Stimulated activated CD8-positive, alpha-beta memory T cell treated with anti-CD3 and anti-CD28 coated beads, Interleukin-15, amount 100 ng/mL, for 4 hours (primary cell): ENCODE measurements at places on chromosomes 1 and 21.

- DNase-seq = peak; percentile 72
These were observed 78.6 kb downstream of the KCNN3 start for GRCh38 chr1:154791292-154792166.

DNA sequence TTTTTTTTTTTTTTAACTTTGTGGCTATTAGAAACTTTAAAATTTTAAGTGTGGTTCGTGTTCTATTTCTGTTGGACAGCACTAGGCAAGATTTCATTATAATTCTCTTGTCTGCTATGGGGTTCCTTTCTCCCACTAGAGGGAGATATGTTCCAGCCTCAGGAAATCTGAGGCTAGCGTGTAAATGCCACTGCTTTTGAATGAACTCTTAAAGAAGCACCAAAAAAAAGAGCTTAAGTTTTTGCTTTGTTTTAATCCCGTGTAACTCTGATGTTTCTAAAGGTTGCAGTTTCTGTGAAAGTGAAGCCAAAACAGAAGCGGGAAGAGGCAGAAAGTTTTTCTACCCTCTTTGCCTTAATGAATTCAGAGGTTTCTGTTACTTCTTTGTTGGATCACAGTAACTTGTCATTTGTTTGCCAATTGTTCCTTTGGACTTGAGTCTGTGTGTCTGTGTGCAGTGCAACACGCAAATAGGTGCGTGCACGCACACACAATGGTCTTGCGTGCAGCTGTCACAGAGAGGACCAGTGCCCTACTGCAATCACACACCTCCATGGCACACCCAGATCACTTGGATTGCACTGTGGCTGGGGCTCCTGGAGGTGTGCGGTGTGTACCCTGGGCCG lies 32.3 kb downstream of the HHAT start:
- no peak for DNase-seq

DNA sequence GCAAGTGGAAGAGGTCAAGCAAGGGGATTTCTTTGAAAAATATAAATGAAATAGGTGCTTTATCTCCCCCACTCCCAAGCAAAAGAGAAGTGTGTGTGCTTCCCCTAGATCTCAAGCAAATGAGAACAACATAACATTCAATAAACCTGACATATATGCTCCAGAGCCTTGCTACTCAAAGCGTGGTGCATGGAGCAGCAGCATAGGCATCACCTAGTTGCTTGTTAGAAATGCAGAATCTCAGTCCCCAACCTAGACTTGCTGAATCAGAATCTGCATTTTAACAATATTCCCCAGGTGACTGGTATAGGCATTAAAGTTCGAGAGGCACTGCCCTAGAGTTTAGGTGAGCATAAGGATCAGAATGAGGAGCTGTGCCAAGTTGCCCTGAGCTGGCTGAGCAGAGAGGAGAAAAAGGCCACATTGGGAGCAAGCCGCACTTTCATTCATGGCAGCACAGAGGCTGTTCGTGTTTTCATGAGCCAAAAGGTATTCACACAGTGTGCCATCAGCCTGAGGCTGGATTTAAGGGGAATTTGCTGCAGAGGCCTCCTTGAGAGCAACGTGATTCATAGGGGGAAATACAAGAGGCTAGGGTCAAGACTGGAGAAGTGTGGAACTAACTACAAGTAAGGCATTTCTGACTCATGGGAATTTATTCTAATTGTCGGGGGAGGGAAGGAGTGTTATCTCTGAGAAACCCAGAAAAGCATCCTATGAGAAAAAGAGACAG lies 14.3 kb upstream of the LPAR3 start:
- DNase-seq = no peak

DNA sequence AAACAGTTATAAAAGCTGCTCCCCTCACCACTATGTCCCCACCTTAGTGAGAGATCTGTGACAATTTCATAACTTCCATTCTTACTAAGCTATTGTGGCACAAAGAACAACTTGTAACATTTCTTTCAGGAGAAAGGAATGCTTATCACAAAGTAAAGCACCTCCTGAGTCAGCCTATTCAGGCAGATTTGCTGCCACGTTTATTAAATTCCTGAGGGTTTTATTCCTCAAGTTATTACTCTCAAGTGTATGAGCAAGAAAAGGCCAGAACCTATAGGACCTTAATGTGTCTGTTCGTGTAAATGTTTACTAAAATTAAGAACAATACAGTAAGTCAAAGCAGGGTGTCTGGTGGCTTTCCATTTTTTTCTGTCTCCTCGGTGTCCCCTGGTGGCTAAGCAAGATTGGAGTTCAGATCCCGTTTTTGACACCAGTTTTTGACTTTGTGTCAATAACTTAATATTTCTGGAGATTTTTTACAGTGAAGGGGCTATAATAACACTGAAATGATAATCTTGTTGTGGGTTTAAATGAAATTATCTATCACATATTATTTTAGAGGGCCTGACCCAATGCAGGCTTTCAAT lies 1539.6 kb downstream of the BRINP3 start:
- no peak for DNase-seq

GRCh38 chr21:14582934-14583628 lies 37.0 kb upstream of the SAMSN1 start:
- no peak for DNase-seq

DNA sequence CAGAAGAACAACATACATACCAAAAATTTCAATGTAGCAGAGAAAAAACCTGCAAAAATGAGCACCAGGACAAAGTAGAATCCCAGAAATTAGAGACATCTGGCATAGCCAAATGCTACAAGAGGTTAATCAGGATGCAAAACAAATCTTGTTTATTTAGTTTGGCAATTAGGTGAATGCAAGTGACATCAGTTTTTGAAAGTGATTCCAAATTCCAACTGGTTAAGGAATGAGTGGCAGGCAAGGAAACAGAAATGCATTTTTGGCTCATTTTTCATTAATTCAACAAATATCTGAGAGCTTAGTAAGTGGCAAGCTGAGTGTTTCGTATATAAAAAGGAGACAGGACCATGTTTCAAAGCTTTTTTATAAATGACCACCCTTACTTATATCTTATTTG lies 21.3 kb downstream of the SCAF4 start:
- DNase-seq = no peak

DNA sequence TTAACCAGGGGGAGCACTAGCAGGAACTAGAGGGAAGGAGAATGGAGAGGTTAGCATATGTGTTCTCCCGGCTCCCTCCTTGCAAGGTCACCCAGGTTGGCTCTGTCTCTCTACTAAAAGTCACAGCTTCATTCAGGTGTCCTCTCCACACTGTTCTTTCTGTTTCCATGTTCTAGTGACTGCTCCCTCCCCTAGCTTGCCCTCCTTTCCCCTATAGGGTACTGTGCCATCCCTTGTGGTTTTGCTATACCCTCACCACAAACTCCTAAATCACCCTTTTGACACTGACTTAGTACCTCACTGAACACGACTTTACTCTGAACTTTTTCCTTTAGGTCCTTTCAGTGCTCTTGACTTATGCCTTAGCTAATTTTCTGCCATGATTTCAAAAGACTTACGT lies 389.3 kb downstream of the ST6GALNAC3 start:
- no peak for DNase-seq

- DNase-seq = no peak
These were observed 36.5 kb downstream of the ZBTB17 start for GRCh38 chr1:15939181-15940109.

GRCh38 chr1:40594187-40594531 lies 62.7 kb downstream of the ZNF684 start:
- no peak for DNase-seq

- no peak for DNase-seq
These were observed 44.9 kb downstream of the PAFAH2 start for GRCh38 chr1:25952841-25953401.

DNA sequence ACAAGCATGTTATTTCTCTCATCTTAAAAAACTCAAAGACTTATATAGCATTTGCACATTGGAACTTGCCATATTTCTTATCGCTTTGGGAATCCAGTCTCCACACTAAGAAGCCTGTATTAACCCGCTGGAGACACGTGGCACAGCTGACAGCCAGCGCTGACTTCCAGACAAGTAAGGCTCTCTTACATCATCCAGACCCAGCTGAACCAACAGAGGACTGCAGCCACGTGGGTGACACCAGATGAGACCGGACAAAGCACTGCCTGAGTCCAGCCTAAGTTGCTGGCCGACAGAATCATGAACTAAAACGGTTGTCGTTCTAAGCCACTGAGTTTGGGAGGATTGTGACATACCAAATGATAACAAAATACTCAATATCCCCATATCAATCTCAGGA lies 6.3 kb upstream of the CD247 start:
- DNase-seq = no peak

DNA sequence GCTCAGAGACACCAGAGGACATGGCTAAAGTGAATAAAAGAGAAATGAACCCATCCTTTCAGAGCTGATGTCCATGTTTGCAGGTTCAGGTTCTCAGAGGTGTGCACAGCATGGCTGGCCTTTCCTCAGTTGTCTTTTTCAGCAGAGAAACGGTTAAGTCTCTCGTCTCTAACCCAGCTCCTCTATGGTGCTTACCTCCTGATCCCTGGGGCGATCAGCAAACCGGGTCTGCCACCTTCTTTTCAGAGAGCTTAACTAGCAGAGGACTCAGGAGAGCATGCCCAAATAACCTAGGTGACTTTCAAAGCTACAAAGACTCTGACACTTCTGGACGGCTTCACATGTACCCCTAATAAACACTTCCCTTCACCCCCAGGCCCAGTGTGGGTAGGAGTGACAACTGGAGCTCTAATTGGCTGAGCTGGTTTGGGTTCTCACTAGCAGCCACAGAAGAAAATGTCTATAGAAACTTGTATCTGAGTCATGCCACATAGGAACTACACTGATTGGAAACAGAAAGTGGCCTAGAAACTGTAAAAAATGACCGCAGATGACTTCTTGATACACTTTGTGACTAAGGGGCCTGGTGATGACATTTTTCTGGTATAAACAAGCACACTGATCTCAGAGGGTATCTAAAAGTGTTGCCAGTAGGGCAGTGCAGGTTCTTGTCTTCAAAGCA lies at the start of gene AIM2:
AIM2 (minus strand) TSS at position 329 of the 682 bp plus-strand sequence. CDS start 3,267 bp downstream, outside the sequence.
- peak; percentile 36 for DNase-seq

GRCh38 chr1:61887931-61888564 lies 145.8 kb downstream of the PATJ start:
- no peak for DNase-seq

DNA sequence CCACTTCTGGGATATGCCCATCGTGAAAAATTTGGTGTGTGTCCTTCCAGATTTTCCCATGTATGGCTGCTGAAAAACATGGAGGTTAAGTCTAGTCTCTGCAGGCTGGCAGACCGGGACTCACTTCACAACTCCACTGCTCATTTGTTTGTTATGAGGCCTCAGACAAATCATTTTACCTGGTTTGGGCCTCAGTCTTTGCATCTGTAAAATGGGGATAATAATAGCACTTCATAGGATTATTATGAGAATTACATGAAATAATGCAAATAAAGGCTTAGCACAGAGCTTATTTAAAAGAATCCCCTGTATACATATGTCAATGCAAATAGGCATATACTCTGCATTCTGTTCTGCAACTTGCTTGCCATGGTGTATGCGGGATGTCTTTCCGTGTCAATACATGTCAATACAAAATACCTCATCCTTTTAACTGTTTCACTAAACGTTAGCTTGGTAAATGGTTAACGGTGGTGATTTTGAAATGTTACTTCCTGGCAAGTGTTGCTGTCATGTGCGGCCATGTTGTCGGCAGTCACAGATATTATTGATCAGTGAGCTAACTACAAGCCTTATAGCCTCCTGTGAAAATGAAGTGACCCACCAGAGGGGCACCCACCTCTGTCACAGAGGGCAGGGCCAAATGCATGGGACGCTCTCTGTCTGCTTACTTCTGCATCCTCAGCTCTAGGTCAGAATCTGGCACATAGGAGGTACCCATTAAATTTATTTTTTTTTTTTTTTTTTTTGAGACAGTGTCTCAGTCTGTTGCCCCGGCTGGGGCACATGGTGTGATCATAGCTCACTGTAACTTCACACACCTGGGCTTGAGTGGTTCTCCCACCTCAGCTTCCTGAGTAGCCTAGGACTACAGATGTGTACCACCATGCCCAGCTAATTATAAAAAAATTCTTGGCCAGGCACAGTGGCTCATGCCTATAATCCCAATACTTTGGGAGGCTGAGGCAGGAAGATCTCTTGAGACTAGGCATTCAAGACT lies 4.3 kb downstream of the LCK start:
- no peak for DNase-seq

DNA sequence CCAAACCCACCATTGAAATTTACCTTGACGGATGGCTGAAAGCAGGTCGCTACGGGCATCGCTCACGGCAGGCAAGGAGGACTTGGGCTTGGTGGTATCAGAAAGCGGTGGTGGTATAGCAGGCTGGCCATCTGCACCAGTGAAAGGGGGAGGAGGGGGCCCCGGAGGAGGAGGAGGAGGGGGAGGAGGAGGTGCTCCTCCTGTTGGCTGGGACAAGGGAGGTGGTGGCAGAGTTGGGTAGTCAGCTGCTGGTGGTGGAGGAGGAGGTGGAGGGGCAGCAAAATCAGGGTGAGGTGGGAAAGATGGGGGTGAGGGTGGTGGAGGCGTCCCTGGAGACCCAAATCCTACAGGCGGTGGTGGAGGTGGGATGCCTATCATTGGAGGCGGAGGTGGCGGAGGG lies 17.2 kb downstream of the GPR3 start:
- DNase-seq = no peak

- no peak for DNase-seq
These were observed 344.0 kb upstream of the USP24 start for GRCh38 chr1:55559161-55559611.

GRCh38 chr1:43991476-43992231 lies at the start of gene CCDC24:
TSS of gene CCDC24 (plus strand) at chr1:43991599. CDS start at chr1:43991879, 280 bp downstream.
- peak; percentile 47 for DNase-seq
